T follicular helper cell (primary cell): ENCODE measurements at places on chromosomes 5 and 9.

- DNase-seq: no peak
Observed at GRCh38 chr5:68873198-68873597, 220.6 kb upstream of the SLC30A5 start.

GRCh38 chr9:91465420-91465819 is 41.8 kb upstream of the NFIL3 start:
- DNase-seq: no peak

GRCh38 chr5:1519631-1520210 is 4.0 kb downstream of the LPCAT1 start:
- no peak for DNase-seq

GRCh38 chr5:175680463-175680862 is 22.6 kb downstream of the HRH2 start:
- no peak for DNase-seq

DNA sequence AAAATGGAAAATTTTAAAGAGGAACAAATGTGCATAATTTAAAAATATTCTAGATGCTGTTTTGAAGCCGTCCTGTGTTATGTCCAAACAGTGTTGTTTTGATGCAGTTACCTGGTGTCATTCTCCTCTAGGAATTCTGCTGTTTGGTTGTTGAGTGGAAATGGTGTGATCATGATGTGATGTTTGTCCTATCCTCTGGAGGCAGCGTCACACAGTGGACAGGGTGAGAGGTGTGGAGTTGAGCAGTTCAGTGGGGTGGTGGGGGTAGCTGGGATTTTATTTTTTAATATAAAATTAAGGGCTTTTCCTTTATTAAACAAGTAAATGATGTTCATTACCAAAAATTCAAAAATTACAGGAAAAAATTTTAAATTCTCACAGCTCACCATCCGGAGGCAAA is 31.2 kb downstream of the PRDM6 start:
- DNase-seq: no peak

DNA sequence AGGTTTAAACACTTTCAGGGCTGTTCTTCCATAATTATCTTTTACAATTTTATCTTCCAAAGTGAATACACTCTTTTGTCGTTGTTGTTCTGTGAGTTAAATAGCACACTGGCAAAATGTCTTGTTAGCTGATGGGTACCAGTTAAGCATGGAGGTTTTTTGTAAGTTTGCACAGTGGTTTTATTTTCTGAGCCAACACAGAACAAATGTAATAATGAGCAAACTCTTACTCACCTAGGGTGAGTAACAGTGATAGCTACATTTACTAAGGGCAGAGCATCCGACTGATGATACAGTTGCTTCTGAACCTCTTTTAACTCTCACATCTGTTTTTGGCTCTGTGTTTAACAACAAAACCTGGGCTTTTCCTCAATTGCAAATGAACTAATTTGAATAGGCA is 103.2 kb downstream of the CTNND2 start:
- no peak for DNase-seq

DNA sequence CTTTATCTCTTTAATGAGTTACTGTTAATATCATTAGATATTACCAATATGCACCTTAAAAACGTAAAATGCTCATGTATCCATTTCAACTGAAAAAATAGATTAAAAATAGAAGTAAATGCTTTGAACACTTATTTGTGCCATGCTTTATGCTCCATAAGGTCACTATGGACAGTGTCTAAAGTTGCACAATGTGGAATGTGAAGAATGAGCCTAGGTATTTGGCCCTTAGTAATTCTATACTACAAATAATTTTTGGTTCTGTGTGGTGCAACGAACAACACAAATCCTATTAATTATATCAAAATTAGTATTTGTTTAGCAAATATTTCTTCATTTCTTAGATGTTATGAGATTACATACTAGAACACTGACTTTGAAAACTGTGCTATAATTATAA is 469.9 kb upstream of the TUSC1 start:
- no peak for DNase-seq

DNA sequence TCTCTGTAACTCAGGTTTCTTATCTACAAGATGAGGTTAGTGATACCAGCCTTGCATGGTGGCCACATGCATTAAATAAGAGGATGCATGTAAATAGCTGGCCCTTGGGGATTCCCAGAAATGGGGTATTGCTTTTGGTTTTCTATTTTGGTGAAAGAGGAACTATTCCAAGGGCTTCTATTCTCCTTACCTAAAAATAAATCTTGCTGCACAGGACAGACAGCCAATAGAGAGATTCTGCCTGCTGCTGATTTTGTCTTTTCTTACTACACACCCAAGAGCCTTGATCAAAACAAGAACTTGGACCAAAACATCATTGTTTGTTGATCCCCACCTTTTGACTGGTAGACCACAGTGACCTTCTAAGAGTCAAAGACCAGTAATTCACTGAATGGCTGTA is 161.8 kb downstream of the PJA2 start:
- no peak for DNase-seq

DNA sequence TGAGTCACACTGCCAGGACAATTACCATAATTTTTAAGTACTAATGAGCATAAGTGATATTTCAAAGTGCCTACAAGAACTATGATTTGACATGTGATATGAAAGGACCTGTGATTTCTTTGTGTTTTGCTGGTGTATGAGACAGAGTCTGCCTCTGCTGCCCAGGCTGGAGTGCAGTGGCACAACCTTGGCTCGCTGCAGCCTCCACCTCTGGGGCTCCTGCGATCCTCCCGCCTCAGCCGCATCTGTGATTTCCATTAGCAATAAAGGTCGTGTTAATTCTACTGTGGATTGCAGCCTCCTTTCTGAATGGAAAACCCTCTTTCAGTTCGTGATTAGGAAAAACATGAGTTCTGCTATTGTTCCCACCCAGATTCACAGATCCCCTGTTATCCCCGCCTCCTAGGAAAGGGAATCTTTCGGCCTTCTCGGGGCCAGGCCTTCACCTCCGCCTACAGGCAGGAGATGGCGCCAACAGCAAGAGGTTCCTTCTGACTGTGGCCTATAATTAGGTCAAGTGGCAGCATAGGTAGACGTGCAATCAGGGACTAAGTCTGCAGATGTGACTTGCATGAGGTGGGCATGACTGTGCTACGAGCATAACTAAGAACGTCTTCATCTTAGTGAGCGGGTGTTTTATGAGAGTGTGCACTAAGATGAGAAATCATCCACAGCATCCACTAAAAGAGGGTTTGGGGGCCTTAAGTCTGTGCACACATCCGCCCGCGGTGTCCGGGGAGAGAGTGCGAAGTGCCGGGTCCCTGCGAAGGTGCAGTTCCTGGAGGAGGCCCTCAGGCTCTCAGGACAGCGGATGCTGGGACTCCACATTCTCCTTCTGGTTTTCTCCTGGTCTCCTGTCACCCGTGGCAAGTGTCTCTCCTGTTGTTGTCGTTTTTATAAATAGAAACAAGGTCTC is 23.1 kb downstream of the TRIM7 start:
- DNase-seq: peak; percentile 62

GRCh38 chr9:126276056-126276728 is 50.4 kb upstream of the MVB12B start:
- DNase-seq: no peak

DNA sequence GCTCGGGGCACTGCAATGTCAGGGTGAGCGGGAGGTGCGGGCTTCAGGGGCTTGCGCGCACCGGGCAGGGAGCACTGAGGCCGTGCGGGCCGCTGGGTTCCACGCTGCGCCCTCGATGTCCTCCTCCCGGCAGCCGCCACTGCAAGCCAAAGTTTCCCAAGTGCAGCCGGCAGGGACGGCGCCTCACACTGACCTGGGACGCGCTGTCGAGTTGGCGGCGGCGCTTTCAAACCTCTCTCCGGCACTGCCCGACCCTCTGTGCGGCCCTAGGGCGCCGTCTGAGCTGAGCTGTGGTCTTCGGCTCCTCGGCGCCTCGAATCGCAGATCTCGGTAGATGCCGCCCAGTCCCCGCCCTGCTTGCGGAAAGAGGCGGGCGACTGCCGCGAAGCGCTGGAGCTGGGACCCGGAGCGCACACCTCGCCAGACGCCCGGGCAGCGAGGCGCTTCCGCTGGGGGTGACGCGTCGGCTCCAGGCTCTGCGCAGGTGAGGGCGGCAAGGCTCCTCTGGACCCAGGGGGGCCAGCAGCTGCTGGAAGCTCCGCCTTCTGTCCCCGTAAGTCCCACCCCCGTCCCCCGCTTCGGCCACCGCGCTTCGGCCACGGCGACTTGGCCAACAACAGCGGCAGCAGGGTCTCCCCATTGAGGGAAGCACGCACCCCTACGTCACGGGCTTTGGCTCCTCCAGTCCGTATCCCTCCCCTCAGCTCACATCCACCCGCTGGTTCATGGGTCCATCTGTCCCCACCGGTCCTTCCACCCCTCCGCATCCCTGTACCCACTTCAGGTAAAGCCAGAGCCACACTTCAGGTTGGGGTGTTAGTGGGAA is at the start of gene ANKRD34B:
TSS of gene ANKRD34B (minus strand) at position 320 of the 826 bp plus-strand sequence. CDS start 10,261 bp downstream, outside the sequence.
- no peak for DNase-seq

- DNase-seq: no peak
Observed at GRCh38 chr9:95491543-95492320, 25.0 kb downstream of the PTCH1 start.

GRCh38 chr5:65047948-65048690 is 279.4 kb downstream of the CWC27 start:
- DNase-seq: no peak

DNA sequence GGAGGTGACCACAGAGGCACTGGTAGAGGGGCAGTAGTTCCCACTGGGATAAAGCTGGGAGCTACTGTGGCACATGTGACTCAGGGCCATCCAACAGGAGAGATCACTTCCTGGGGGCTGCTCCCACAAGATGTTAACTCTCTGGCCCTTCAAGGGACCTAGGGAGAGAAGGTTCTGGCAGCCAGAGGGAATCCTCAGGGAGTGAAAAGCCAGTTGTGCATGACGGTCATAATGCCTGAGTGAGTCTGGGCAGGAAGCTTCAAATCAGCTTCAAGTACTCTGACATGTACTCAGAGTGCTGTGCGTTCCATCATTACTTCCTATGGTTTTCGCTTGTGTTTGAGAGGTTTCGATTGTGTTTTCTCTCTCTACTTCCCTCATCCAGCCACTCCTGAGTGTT is 388.5 kb downstream of the GABRG2 start:
- no peak for DNase-seq

DNA sequence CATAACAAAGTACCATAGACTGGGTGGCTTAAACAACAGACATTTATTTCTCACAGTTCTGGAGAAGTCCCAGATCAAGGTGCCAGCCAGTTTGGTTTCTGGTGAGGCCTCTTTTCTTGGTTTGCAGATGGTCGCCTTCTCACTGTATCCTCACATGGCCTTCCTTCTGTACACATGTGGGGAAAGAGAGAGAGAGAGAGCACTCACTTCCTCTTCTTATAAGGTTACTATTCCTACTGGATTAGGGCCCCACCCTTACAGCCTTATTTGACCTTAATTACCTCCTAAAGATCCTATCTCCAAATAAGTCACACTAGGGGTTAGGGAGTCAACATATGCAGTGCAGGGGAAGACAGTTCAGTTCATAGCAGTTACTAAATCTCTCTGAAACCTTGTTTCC is 205.6 kb upstream of the GDNF start:
- DNase-seq: no peak

DNA sequence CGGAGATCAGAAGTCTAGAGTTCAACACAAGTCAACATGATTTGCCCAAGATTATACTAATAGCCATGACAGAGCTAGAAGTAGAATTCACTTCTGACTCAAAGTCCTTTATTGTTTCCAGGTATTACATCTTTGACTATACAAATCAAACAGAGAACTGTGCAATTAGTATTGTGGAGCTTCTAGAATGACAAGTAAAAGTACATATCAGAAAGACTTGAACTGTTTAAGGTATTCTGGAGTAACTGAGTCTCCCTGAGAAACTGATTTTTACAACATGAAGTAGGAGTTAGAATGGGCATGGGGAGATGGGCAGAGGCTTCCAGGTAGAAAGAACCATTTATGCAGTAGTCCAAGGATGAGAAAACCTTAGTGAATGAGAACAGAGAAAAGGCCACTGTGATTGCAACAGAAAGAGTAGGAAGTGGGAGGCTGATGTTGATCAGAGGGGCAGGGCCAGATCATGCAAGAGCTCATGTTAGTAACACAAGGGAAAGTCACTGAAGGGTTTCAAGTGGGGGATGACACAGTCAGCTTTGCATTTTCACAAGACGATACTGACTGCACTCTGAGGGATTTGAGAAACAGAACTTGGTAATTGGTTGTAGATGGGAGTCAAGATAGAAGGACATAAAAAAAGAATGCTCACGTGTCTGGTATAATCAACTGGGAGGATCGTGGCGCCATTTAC is 280.7 kb downstream of the RFX3 start:
- no peak for DNase-seq

DNA sequence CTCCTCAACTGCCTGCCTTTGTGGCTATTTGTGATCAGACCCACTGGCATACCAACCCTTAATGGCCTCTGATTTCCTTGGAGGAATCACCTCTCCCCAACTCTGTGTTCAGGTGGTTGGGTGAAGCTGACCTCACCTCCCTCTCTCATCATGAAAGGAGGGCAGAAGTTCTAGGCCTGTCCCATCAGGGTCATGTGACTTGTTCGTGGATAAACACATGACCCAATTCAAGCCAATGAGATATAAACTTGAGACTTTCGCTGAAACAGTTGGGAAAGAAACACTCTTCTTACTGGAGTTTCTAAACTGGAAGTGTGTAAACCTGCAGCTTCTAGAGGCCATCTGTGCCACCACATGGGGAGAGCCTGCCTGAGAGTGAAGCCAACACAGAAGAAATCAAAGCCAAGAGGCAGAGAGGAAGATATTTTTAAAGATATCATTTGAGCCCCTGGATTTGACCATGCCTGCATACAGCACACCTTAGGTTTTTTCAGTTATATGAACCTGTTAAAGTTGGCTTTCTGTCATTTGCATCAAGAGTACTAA is 5.8 kb downstream of the GABBR2 start:
- DNase-seq: no peak

DNA sequence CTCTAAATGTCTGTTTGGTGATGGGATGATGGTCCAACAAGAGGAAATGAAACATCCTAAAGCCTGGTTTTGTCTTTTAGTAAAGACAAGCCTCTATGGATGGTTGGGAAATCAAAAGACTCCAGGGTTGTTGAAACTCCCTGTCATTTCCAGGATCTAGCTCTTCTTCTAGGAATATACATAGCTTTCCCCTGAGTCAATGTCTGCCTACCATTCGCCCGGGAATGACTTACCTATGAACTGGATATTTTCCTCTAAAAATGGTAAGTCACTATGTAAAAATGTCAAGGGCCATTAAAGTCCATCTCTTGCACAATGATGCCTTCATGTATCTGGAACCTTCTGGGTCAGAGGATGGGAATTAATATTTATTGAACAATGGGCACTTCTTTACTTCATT is 11.1 kb upstream of the KIF12 start:
- no peak for DNase-seq

GRCh38 chr5:160479926-160480325 is 58.3 kb downstream of the PTTG1 start:
- DNase-seq: no peak
